ENCODE measurements at places on chromosomes 6 and 20.

- DNase-seq: no peak
These were observed 32.2 kb downstream of the ARHGAP18 start for GRCh38 chr6:129677620-129678325.

GRCh38 chr20:5128886-5129285 lies 2.1 kb downstream of the CDS2 start:
- DNase-seq: no peak

GRCh38 chr20:35087791-35088190 lies 4.8 kb downstream of the TRPC4AP start:
- DNase-seq: no peak

DNA sequence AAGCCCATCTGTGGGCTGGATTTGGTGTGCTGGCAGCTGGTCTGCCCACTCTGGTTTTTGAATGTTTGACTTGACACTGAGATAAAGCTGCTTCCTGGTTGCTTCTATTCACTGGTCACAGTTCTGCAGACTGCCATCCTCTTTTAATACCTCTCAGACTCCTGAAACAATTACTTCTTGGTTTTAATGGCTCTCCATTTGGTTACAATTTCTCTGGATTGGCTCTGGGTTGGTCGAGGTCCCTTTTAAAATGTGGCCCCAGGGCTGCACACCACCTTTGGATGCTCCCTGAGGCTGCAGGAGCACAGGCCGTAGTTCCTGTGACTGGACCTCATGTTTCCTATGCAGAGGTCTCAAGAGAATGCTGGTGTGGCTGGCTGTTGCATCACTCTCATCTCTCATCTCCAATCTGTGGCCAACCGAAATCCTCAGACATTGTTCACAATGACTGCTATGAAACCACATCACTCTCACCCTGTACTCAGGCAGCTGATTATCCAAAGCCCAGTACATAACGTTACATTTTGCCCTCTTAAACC lies 98.5 kb downstream of the INSM1 start:
- DNase-seq: no peak

DNA sequence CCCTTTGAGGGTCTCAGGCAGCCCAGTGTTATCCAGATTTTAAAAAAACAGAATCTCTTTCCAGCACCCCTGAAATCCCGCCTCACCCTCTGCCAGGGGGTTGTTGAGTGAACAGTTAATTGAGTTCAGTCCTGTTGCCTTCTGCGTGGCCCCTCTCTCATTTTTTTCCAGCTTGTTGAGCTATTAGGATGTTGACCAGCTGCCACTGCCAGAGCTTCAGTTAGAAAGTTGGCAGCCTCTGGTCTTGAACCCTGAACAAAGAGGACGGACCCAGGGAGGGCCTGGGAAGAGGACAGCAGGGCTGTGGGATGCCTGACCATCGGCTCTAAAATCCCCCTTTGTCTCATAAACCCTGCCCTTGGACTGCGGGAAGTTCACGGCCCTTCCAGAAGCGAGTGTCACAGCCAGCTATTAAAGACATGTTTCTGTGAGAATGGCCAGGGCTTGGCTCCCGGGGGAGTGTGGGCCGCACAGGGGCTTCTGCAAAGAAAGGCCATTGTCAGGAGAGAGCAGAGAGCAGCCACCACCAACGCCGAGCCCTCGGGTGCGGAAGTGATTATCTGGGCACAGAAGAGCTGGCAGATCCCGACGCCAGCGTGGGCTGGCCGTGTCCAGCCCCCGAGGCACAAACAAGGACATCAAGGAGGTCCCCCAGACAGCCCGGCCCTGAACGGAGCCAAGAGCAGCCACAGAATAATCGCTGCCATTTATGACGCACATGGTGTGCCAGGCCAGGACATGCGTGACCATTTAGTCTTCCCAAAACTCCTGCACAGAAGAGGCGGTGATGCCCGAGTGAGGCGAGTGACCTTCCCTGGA lies 189.0 kb downstream of the ANKRD60 start:
- no peak for DNase-seq

All from NCI-H187 treated with DMSO at 0.1 percent for 48 hours (cell line).